Activated CD4-positive, alpha-beta T cell treated with anti-CD3 and anti-CD28 coated beads, Interleukin-2, Interleukin-6, amounts not matched to agents 100 ng/mL and 50 ng/mL, durations not matched to agents 16 hours and 8 hours (primary cell): ENCODE measurements at places on chromosomes 2 and 18.

- DNase-seq: no peak
Measured at GRCh38 chr2:73203055-73203681, 794 bp downstream of the NOTO start.

DNA sequence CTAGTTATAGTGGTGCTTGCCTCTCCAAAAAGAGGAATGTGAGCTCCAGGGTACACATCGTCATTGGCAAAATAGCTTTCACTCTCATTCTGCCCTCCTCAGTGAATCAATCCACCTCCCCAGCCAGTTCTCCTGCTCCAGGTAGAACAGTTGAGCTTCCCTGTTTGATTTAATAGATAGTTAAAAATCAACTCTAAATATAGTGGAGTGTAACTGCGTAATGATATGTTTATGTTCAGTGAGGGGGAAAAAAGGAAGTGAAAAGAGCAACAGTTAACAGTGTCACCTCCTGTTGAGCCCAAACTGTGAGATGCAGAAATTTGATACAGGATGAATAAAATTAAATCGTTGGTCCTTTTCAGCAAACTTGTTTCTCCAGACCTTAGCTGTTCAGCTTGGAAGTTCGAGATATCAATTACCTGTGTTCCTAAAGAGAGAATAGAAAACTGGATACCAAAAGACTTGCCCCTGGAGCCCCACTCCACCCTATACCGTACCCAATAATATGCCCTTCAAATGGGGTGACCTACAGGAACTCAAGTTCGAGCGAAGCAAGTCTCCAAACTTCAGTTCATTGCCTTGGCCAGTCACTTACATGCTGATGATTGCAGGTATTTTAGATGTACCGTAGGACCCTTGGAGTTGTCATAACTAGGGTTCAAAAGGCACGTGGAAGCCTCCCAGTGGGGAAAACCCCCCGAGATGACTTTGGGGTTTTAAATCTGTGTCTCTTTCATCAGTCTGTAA lies 708.4 kb downstream of the RNF144A start:
- DNase-seq: no peak

- no peak for DNase-seq
Measured at GRCh38 chr2:223589901-223590300, 12.3 kb downstream of the SCG2 start.

DNA sequence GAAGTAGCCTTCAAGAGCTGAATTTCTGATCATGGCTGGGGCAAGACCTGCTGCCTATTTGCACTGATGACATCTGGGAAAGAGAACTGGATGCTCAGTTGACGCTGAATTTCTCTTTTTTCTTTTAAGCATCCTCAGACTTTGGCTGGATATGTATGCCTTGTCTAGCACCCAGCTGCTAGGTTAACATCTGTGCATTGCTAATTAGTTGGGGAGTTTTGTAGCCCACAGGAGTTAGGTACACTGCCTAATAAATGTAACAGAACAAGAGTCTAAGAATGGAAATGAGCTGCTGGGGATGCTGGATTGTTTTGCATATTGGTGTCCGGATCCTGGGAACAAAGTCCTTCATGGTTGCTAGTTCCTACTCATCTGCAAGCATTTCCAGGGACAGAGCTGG lies 40.9 kb upstream of the STPG4 start:
- no peak for DNase-seq

DNA sequence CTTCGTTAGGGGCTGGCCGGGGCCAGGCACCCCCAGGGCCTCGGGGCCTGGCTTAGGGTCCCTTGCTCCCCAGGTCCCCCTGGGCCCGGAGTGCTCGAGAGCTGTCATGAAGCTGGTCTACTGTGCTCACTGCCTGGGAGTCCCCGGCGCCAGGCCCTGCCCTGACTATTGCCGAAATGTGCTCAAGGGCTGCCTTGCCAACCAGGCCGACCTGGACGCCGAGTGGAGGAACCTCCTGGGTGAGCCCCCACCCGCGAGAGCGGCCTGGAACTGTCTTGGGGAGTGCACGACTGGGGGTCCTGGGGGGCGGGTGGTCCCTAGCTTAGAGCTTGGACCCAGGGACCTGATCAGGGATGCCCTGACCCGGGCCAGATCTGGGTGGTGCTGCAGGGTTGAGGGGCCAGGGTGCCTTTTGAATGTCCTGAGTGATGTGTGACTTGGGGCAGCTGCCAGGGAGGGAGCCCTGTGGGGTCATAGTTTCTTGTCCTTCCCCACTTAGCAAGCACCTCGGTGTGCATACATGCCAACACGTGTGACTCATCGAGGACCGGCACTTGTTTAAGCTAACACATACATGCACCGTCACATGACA lies 27.9 kb downstream of the GPC1 start:
- no peak for DNase-seq

GRCh38 chr2:200616193-200616592 lies 30.4 kb downstream of the AOX1 start:
- DNase-seq: no peak

- peak; percentile 84 for DNase-seq
Measured at GRCh38 chr2:28681158-28681571, 70.5 kb upstream of the PPP1CB start.

GRCh38 chr18:64245126-64245861 lies 96.4 kb upstream of the LINC00305 start:
- no peak for DNase-seq

- DNase-seq: no peak
Measured at GRCh38 chr2:107338059-107338458, 452.1 kb upstream of the ST6GAL2 start.

DNA sequence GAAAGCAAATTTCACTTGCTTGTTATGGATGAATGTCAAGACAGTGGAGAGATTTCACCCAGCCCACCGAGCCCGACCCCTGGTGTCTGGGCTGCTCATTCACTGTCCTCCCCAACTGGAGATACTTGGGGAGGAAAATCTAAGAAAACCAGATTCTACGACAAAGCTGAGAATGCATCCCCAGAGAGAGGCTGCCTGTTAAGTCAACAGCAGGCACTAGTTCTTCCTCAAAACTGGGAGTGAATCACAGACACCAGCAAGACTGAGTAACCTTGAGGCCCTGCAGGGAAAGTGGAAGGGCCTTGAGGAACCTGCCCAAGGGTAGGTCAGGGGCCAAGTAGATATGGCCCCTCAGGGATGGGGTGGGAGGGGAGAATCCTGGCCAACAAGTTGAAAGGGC lies 34.2 kb upstream of the MLPH start:
- no peak for DNase-seq

GRCh38 chr18:26909599-26910290 lies 44.2 kb upstream of the AQP4 start:
- DNase-seq: no peak

DNA sequence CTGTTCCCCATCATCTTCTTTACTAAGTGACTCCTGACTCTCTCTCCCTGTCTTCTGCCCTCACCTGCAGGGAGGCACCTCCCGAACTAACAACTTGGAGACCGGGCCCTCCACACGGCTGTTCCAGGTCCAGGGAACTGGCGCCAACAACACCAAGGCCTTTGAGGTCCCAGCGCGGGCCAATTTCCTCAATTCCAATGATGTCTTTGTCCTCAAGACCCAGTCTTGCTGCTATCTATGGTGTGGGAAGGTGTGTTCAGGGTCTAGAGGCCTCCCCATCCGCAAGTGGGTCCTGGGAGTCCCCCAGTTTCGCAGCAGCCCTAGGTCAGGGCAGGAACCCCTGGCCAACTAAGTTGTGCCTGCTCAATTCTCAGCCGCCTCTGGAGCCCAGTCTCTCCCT lies 15.5 kb downstream of the VIL1 start:
- DNase-seq: no peak

GRCh38 chr18:34221971-34222306 lies 2.8 kb downstream of the NOL4 start:
- DNase-seq: no peak

DNA sequence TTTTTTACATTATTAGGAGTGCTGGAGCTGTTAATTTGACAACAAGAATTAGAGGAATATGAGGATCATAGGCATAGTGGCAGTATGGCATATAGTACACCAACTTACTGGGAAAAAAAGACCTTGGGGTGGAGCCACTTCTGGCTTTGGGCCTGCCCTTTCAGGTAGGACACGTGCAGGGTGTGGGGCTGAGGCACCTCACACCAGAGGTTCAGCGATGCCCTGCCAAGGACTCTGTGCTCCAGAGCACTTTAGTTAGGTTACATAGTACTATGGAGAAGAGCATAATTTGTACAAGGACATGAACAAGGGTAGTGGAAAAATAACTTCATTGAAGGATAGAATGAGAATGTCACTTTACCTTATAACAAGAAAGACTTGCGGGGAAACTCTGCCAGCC lies 77.1 kb upstream of the CD302 start:
- DNase-seq: no peak

- no peak for DNase-seq
Measured at GRCh38 chr2:147222506-147222905, 622.3 kb upstream of the ACVR2A start.

- DNase-seq: no peak
Measured at GRCh38 chr2:224094413-224094812, 55.3 kb upstream of the SERPINE2 start.

DNA sequence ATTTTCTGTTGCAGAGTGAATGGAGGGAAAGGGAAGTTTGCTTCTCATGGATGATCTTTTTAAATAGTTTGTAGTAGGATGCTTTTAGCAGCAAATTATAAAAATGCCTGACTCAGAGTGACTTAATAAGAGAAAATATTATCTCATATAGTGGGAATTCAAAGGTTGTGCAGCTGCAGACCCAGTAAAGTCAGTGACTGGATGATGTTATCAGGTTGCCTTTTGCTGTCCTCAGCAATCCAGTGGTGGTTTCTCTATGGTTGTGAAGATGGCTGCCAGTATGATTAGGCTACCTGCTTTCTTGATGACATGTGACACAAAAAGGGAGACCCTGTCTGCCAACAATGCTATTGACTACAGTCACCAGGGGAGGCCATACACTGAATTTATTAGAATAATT lies 184.8 kb downstream of the DIS3L2 start:
- DNase-seq: no peak

- DNase-seq: no peak
Measured at GRCh38 chr18:3753106-3753505, 303.1 kb downstream of the TGIF1 start.

DNA sequence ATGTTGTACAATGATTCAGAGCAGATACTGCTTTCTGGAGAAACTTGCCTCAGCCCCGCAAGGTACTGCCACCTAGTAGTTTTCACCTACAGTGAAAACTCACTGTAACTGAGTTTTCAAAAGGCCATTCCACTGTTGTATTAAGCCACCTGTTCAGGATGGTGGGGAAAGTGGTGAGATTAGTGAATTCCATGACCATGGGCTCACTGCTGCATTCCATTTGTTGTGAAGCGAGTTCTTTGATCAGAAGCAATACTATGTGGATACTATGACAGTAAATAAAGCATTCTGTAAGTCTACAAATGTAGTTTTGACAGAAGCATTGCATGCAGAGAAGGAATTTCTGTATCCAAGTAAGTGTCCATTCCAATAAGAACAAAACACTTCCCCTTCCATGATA lies 113.6 kb downstream of the LAMA3 start:
- DNase-seq: no peak

GRCh38 chr18:41617647-41618046 lies 337.4 kb upstream of the PIK3C3 start:
- no peak for DNase-seq

DNA sequence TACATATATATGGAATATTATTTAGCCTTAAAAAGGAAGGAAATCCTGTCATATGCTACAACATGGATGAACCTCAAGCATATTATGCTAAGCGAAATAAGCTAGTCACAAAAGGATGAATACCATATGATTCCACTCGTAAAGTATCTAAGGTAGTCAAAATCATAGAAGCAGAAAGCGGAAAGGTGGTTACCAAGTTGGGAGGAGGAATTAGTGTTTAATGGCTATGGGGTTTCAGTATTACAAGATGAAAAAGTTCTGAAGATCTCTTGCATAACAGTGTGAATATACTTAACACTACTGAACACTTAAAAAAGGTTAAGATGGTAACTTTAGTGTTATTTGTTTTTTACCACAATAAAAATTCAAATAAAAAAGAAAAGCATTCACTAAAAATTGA lies 99.0 kb downstream of the MGAT5 start:
- DNase-seq: no peak

- peak; percentile 53 for DNase-seq
Measured at GRCh38 chr2:232438951-232439757, 16.8 kb upstream of the ALPI start.

GRCh38 chr2:39508198-39508597 lies 71.1 kb upstream of the MAP4K3 start:
- DNase-seq: no peak

- DNase-seq: no peak
Measured at GRCh38 chr2:222532315-222532714, 108.0 kb downstream of the SGPP2 start.

DNA sequence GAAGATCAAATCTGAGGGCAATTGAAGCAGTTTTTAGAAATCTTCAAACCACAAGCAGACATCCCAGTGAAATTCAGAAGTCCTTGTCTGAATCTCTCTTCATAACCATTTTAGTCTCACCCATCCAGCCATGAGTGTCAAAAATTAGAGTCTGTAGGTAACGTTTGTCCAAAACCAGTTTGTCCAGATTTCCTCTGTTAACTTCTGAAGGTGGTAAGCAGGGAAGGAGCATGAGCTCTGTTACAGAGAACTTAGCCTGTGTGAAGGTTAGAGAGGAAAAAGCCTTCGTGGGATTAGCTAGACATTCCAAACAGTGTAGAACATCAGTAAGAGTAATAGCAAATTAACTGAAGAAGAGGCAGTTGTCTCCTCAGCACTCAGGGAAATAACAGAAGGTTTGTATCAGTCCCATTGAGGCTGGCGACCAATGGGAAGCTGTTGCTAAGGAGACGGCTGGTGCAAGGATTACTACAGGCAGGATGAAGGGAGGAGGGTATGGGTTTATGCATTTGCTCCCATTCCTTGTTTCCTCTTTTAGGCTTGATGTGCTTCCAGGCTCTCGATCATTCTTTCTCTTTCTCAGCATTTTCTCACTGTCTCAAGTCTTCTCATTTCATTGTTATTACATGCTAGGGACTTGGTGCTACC lies 8.7 kb upstream of the GPR155 start:
- DNase-seq: no peak

- DNase-seq: peak; percentile 3
Measured at GRCh38 chr2:101173707-101174295, 22.6 kb upstream of the TBC1D8 start.

DNA sequence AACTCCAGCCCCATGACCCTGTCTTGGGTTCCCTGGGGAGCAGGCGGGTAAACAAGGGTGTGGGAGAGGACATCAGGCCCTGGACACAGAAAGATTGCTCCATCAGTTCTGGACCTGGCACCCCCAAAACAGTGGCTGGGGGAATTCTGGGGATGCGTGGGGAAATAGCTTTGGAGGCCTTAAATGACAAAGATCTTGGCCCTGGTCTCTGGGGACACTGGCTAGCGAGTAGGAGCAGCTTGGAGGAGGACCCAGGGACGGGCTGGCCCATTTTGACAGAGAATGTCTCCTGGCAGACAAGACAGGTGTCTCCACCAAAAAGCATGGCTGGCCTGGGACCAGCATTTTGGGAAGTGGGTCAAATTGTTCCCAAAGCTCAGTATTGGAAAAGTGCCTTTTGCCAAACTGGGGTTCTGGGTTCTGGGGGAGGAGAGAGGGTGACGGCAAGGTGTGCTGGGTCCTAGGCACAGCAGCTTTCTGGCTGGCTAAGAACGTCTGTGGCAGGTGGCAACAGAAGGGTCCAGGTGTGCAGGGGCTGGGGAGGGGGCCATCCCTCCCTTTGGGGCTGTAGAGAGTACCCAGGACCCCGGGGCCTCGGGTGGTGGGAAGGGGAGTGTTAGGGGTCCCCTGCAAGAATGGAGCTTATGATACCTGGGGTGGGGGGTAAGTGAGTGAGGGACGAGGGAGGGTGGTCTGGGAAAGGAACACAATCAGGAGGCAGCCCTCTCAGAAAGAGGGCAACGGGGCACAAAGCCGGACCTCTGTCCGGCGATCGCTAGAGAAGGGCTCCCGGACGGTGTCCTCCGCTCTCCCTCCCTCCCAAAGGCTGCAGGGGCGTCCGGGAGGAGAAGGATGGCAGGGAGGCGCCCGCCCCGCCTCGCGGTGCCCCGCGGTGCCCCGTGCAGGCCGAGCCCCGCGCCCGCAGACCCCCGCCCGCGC lies 556 bp downstream of the CYRIA start:
- DNase-seq: no peak
